ENCODE measurements at places on chromosomes 7 and 10.

DNA sequence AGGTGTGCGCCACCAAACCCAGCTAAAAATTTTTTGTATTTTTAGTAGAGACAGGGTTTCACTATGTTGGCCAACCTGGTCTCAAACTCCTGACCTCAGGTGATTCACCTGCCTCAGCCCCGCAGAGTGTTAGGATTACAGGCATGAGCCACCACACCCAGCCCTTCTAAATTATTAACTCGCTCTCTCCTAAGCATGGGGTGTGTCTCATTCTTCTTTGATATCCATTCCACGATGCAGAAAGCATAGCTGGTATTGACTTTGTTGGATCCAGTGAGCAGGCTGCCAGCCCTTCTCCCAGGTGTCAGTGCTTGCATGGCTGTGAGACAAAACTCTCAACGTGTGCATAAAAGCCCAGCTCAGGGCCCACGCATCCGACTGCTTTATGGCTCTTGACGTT lies 254.1 kb upstream of the PFKP start:
- DNase-seq: no peak

GRCh38 chr10:126611303-126611702 lies 59.2 kb downstream of the C10orf90 start:
- DNase-seq: no peak

GRCh38 chr7:157431951-157432540 lies 95.2 kb downstream of the DNAJB6 start:
- no peak for DNase-seq

- no peak for DNase-seq
Observed at GRCh38 chr10:69179089-69179742, 818 bp upstream of the SUPV3L1 start.

DNA sequence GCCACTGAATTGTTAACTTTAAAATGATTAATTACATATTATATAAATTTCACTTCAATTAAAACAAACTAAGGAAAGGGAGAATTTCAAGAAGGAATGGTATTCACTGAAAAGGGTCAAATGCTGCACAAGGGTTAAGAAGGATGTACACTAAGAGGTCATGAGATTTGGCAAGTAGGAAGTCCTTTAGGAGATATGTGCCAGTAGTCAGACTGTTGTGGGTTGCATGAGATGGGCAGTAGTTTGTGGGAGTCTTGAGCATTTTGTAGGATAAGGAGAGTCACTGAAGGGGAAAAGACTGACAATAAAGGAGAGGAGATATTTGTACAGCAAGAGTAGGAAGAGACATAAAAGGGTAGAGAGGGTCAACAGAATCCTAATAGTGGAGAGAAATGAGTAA lies 12.4 kb upstream of the PTPN12 start:
- no peak for DNase-seq

GRCh38 chr7:98559958-98560357 lies 57.1 kb upstream of the NPTX2 start:
- no peak for DNase-seq

DNA sequence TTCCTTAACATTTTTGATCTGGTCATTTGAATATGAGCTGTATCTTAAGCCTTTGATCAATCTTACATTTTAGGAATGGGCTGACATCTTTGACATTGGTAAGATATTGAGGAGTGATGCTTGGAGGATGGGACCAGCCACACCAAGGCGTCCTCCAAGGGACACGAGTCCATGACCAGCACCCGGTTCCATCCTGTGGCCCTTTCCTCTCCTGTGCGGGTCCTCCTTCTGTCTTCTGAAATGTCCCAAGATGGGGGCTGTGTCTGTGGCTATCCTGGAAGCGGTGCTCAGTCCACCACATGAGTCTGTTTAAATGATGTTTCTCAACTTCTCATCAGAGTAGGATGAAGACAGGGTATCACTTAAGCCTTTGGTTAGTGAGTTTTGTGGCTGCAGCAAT lies 67.3 kb upstream of the SHH start:
- DNase-seq: no peak

DNA sequence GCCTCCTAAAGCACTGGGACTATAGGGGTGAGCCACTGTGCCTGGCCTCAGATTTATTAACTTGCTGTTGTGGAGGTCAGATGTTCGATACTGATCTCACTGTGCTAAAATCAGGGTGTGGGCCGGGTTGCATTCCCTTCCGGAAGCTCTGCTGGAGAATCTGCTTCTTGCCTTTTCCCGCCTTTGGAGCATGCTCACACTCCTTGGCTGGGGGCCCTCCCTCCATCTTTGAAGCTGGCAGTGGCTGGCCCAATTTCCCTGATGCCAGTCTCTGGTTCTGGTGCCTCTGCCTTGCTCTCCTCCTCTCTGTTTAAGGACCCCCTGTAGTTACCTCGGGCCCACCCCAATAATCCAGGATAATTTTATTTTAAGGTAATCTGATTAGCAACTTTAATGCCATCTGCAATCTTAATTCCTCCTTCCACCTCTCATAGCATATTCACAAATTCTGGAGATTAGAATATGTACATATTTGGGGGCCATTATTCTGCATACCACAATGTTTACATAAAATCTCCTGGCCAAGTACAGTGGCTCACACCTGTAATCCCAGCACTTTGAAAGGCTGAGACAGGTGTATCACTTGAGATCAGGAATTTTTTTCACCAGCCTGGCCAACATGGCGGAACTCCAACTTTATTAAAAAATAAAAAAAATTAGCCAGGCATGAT lies 7.9 kb upstream of the PITRM1 start:
- DNase-seq: no peak

DNA sequence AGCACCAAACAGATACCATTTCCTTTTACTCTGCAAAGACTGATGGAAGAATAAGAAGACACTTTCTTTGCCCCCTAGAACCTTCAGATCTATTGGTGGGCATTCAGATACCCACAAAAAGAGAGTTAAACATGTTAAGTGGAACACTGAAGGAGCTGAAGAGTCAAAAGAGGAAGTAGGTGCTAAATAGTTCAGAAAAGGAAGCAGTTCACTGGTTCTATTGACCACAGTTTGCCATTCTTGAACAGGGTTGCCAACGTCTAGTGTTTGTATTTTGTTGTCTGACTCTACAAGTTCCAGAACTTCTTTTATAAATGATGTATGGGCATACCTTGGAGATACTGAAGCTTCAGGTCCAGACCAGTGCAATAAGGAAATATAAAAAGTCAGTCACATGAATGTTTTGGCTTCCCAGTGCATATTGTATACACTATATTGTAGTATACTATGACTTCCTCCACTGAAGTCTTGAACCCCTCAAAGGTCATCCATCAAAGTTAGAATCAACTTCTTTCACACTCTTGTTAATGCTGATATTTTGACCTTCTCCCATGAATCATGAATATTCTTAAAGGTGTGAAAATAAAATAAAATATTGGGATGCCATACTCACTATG lies 47.5 kb upstream of the AGR3 start:
- no peak for DNase-seq
